ENCODE measurements at places on chromosomes 4 and X. TPM values are rescaled to one million over a fixed set of nuclear protein-coding genes. Genes with fewer than 3 reads are reported as not detected.
A peak's percentile ranks its signal among the peaks of the same experiment; 100 is the strongest.

DNA sequence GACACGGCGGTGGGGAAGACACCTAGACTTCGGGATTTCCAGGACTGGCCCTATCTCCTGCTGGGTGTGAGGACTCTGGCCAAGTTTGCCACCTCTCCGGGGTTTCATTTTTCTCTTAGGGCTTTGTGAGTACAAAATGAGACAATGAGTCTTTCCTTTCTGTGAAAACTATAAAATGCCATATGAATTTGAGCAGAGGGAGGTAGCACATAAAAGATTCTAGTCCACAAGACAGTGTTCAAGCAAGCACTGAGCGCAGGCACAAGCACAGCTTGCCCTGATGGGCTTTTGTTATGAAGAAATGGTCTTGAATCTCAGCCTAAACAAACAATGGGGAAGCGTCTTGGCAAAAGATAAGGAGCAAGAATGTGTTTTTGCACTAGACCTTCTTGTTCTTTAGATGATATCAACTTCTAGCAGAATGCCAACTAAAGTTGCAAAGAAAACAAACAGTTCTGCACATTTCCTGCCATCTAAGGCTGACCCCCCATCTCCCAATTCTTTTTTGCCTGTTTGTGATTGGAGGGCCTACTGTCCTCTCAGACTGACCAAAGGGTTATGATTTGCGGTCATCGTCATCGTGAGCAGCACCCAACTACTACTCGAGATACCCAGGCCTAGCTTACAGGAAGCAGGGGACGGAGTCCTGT lies 73.0 kb upstream of the ZNF518B start:
- no peak for DNase-seq

DNA sequence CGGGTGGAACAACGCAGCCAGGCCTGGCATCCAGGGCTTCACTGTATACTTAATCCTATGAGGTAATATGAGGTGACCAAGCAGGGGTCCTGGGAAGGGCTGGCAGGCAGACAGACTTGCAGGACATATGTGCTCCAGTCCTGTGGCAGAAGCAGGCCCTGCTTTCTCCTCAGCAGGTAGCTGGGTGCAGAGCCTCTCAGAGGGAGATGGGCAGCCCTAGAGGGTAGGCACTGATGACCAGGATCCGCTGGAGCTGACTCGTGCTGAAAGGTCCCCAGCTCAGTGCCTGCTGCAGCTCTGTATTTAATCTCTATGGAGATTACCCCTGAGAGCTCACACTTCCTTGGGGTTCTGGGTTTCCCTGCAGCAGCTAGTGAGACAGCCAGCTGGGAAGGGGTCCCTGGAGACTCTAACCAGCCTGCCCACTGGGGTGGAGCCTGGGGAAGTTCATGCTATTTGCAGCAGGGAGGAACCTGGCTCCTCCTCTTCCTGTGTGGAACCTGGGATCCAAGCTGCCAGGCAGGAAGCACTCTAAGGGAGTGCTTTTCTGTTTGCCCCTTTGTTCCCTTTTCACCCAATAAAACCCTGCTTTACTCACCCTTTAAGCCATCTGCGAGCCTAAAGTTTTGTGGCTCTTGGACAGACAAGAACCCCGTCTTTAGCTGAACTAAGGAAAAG lies 339.2 kb downstream of the DCAF12L2 start:
- no peak for DNase-seq

GRCh38 chr4:118739022-118739713 lies 54.0 kb downstream of the METTL14 start:
- DNase-seq = no peak

DNA sequence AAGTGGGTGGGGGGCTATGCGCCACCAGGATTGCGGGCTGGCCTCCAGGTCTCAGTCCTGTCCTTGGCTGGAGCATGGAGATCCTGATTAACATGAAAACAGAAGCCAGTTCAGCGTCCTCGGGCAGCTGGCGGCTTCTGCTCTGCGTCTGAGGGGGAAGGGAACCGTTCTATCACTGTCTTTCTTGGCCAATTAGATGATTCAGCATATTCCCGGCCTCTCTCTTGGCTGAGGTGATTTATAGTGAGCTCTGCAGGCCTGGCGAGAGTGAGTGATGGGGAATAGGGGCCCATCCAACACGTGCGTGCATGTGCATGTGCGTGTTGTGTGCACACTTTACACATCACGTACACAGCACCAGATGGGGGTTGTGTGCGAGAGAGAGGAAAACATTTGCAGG lies 145.8 kb upstream of the ATP6AP2 start:
- DNase-seq = no peak

GRCh38 chr4:27084685-27085361 lies 224.2 kb downstream of the STIM2 start:
- peak; percentile 45 for DNase-seq

GRCh38 chr4:61318431-61318830 lies 118.3 kb downstream of the ADGRL3 start:
- DNase-seq = no peak

DNA sequence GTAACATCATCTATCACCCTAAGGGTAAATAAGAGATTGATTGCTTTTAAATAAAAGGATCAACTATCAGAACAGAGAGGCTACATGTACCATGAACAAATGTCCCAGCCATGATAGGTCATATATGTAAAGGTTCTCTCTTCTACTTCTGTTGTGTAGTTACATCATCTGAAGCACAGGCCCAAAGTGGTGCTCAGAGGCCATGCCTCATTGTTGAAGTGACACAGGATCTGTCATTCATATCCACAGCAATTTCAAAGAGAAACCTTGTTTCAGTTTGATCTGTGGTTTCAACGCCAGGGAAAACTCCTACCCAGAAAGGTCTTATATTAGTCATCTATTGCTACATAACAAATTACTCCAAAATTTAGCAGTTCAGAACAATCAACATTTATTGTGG lies 269.2 kb upstream of the MAOA start:
- no peak for DNase-seq

DNA sequence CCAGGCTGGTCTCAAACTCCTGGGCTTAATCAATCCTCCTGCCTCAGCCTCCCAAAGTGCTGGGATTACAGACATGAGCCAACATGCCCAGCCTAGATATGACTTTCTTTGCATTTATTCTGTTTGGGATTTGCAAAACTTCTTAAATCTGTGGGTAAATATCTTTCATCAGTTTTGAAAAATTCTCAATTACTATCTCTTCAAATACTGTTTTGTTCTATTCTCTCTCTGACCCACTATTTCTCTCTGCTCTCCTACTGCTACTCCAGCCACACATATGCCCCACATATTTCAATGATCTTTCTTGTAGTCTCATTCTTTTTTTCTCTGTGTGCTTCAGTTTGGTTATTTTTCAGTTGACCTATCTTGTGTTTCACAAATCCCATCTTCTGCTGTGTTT lies 205.1 kb downstream of the CHIC2 start:
- DNase-seq = no peak

DNA sequence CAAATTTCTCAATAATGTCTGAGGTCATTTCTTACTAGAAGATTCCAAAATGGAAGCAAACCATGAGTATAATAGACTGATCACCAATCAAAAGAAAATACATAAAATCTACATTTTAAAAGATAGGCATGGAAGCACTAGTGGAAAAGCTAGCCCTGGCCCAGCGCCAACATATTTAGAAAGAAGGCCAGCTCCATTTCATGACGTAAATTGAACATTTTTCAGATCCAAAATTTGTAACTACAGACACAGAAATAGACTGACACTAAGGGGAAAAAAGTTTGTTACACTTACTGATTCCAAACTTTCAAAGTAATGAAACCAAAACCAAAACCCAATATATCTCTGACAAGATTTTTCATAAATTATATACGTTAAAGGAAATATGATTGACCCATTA lies 117.7 kb downstream of the ADAMTS3 start:
- DNase-seq = no peak

GRCh38 chr4:147591106-147591505 lies 26.1 kb upstream of the TMEM184C start:
- DNase-seq = no peak

GRCh38 chr4:40243386-40243948 lies 46.6 kb downstream of the RHOH start:
- DNase-seq = no peak

DNA sequence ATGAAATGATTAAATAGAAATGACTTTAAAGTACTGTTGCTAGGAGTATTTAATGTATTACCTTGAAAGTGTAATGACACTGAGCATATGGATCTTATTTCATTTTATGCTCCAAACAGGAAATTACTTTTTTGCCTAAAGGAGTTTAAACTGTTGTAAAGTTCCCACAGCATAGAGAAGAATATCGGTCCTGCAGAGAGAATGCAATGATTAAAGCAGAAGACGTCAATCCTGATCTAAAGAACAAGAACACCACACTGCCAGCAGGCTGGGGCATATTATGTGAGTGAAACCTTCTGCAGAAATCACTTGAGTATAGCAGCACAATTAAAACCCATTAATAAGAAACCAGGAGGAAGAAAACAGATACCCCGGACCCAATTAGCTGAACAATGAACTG lies 72.8 kb upstream of the CAMK2D start:
- no peak for DNase-seq

- DNase-seq = peak; percentile 67
These were observed 24.0 kb upstream of the MTHFD2L start for GRCh38 chr4:74133786-74134499.

- DNase-seq = no peak
These were observed 9.7 kb upstream of the ING2 start for GRCh38 chr4:183495184-183495583.

- DNase-seq = no peak
These were observed 131.8 kb downstream of the GLRA3 start for GRCh38 chr4:174697202-174697601.

- DNase-seq = no peak
These were observed 15.8 kb upstream of the MAGEA4 start for GRCh38 chrX:151896734-151897474.

- no peak for DNase-seq
These were observed 85.2 kb upstream of the STS start for GRCh38 chrX:7062276-7062675.

DNA sequence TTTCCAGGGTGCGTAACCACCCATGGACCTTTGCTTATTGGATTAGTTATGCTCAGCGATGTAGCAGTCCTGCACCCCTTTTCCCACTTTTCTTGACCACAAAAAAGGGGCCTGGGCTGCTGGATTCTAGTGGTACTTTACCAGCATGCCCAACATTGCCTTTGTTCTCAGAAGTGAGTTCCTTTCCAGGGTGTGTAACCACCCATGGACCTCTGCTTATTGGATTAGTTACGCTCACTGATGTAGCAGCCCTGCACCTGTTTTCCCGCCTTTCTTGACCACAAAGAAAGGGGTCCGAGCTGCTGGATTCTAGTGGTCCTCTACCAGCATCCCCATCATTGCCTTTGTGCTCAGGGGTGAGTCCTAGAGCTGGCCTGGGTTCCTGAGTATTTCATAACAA lies 138.2 kb downstream of the COX18 start:
- DNase-seq = no peak

GRCh38 chr4:90226734-90227133 lies 99.5 kb downstream of the CCSER1 start:
- no peak for DNase-seq

DNA sequence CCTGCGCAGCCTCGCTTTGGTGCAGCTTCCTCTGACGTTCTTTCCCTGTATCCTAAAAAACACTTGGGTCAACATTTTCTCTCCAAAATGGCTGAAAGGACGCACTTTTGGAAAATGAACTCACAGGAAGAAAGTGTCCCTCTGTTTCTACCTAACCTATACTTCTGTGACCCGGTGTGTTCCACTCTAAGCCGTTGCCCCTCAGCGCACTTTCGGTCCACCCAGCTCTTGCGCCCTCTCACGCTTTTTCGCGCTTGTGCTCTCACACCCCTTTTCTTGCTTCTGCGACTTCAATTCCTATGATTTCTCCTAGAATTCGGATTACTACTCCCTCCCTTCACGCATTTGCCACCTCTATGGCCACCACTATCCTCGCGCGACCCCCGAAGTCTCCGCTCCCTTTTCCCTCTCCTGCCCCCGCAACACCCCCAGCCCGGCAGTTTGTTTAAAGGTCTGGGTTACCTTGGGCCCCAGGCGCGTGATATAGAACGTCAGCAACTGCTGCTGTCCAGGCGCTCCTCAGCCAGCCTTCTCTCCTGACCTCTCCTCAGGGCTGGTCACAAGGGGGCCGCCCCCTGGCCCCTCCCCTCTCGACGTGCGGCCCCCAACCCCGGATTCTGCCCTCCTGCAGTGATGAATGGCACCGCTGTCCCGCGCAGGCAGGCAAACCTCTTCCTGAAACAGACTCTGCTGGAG lies at the start of gene USP51:
USP51 (minus strand) TSS at position 535 of the 696 bp plus-strand sequence. CDS start 909 bp downstream, outside the sequence.
- peak; percentile 47 for DNase-seq

- no peak for DNase-seq
These were observed 1.2 kb downstream of the HHIP start for GRCh38 chr4:144647095-144647561.

- DNase-seq = no peak
These were observed 72.9 kb upstream of the DIAPH2 start for GRCh38 chrX:96611619-96612362.

GRCh38 chr4:107034091-107034995 lies 1.8 kb downstream of the DKK2 start:
- DNase-seq = no peak

- DNase-seq = no peak
These were observed 100.2 kb upstream of the OTUD4 start for GRCh38 chr4:145280541-145280940.

DNA sequence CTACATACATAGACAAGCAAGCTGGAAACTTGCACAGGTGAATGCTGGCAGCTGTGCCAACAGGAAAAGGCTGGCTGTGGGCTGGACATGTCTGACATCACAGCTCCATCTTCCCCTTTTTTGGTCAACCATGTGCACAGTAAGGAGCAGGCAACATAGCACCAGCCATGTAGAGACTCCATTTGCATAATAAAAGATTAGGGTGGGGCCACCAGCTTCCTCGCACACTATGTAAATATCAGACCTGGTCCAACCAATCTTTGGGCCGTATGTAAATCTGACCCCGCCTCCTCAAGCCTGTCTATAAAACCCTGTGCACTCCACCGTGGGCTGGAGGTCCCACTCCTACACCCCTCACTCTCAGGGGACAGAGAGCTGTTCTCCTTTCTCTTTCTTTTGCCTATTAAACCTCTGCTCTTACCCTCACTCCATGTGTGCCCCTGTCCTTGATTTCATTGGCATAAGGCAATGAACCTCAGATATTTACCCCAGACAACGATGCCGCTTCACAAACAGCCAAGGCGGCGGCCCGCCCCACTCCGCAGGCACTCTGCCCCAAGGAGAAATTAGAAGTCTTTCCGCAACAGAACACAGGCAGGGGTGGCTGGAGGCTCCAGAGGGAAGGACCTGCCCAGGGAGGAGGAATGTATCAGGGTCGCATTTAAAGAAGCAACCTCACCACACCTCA lies 862.2 kb downstream of the TRIML1 start:
- no peak for DNase-seq

- DNase-seq = no peak
These were observed 232.2 kb upstream of the IGFBP7 start for GRCh38 chr4:57342411-57342810.

- no peak for DNase-seq
These were observed 38.9 kb downstream of the GPRIN3 start for GRCh38 chr4:89268679-89269078.

GRCh38 chr4:128846063-128846462 lies 36.6 kb downstream of the JADE1 start:
- no peak for DNase-seq

The SPIN2A gene
- 0.42 TPM for total RNA-seq

The SPP1 gene
- total RNA-seq = 29.2 TPM

The DAPP1 gene
- 4.8 TPM for total RNA-seq

The MAGEA3 gene
- not detected for total RNA-seq

The BEX5 gene
- 0.09 TPM for total RNA-seq

The GUCY1B1 gene
- total RNA-seq = 6.7 TPM

The UBL4A gene
- 19.8 TPM for total RNA-seq

The BST1 gene
- total RNA-seq = 7.7 TPM

The RBM46 gene
- total RNA-seq = not detected

The PRR32 gene
- total RNA-seq = not detected

The MAGEC3 gene
- not detected for total RNA-seq
